ENCODE measurements at places on chromosomes 16 and 17. TPM values are rescaled to one million over a fixed set of nuclear protein-coding genes. Genes with fewer than 3 reads are reported as not detected.
A peak's percentile ranks its signal among the peaks of the same experiment; 100 is the strongest.

SYNGR3 gene
- total RNA-seq = 2.5 TPM

GRCh38 chr17:47850692-47851573, at the start of gene SP6:
Gene SP6, minus strand, starts transcription at chr17:47851163. Its CDS starts 2,734 bp downstream, at chr17:47848429.
- peak within 1 kb of the TSS; percentile 64 for H3K27ac ChIP-seq
- no peaks in the 10 kb centered on the region for H3K36me3 ChIP-seq
- no peak for DNase-seq
- peaks cover 9% of the 10 kb centered on the region for H3K4me1 ChIP-seq
- H3K4me3 ChIP-seq = peak within 1 kb of the TSS; percentile 91

DNA sequence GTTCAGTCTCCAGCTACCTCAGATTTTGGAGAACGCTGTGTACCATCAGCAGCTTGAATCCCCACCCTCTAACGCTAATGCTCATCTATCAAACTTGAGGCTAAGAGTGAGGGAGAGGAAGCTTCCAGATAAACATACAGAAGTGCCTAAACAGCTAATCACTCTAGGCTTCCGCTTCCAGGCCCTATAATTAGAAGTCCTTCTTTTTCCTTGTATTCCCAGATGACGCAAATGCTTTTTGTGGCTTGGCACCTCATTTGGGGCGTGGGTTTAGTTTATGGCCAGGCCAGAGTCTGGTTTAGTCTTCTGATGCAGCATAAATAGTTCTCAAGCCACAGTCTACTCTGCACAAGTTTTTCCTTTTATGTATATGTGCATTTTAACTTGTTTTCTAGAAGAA, 263.4 kb downstream of the BCAS3 start:
- H3K36me3 ChIP-seq = no peaks in the 10 kb centered on the region
- no peak overlapping the region for H3K27ac ChIP-seq
- H3K4me3 ChIP-seq = no peak overlapping the region
- DNase-seq = no peak
- H3K27me3 ChIP-seq = no peaks in the 10 kb centered on the region
- no peaks in the 10 kb centered on the region for H3K4me1 ChIP-seq

DNA sequence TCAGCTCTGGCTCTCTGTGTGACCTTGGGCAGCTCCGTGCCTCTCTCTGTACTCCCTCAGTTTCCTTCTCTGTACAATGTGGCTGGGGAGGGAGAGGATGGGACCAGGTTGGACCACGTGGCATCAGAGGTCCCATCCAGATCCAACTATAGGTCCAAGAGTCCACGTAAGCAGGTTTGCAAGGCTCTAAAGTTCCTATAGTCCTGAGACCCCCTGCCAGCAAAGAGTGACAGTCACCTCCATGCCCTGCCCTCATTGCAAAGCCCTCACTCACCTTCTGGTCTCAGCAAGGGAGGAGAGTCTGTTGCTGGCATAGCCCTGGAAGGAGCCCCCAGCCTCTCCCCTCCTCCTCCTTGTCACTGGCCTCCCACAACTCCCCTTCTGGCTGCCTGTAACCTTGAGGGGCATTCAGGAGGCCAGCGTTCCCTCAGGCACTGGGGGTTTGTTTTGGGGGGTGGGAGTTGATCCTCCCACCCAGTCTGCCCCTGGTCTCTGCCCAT, 6.1 kb upstream of the DRC7 start:
- H3K4me3 ChIP-seq = no peak overlapping the region
- no peak for DNase-seq
- no peak overlapping the region for H3K27ac ChIP-seq
- H3K36me3 ChIP-seq = no peaks in the 10 kb centered on the region
- H3K27me3 ChIP-seq = no peaks in the 10 kb centered on the region

DNA sequence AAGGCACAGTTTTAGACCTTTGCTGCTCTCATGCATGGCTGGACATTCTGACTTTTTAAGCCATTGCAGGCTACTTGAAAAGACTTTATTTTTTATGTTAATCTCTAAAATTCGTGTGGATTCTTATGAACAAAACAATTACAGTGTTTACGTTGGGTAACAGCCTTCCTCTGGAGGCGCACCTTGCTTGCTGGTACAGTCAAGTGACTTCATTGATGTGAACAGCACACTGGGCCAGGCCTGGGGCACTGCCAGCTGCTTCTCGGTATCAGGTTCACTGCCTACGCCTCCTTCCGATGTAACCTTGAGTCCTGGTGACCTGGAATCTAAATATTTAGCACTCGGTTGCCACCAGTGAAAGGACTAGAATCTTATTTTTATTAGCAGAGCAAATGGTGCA, 27.8 kb downstream of the MARCHF10 start:
- H3K27ac ChIP-seq = no peak overlapping the region
- H3K4me1 ChIP-seq = peaks cover 16% of the 10 kb centered on the region
- H3K27me3 ChIP-seq = peaks cover 11% of the 10 kb centered on the region
- H3K4me3 ChIP-seq = no peak overlapping the region
- DNase-seq = peak; percentile 18
- H3K36me3 ChIP-seq = no peaks in the 10 kb centered on the region

- DNase-seq = peak; percentile 89
- H3K4me1 ChIP-seq = peaks cover 20% of the 10 kb centered on the region
- H3K27me3 ChIP-seq = no peaks in the 10 kb centered on the region
- peaks cover 3% of the 10 kb centered on the region for H3K36me3 ChIP-seq
These were observed 24.4 kb downstream of the SREBF1 start for GRCh38 chr17:17812211-17813054.

GRCh38 chr17:53141280-53141679, 681.4 kb upstream of the KIF2B start:
- no peak overlapping the region for H3K27ac ChIP-seq
- H3K4me3 ChIP-seq = no peak overlapping the region
- peaks cover 10% of the 10 kb centered on the region for H3K4me1 ChIP-seq
- H3K27me3 ChIP-seq = no peaks in the 10 kb centered on the region

DNA sequence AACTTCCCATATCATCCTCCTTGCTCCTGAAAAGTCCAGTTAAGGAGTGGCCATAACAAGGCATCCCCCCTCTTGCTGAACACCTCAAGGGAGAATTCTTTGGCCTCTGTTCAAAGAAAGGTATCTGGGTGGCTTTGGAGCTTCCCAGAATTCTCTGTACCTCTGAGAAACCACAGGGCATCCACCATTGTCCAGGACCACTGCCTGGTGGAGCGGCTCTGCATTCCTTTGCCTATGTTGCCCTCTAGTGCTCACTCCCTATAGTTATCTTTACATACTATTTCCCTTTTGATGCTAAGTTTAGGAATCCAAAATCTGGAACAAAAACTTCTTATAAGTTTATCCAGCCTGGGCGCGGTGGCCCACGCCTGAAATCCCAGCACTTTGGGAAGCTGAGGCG, 30.3 kb downstream of the CHD9NB start:
- no peak for DNase-seq
- H3K4me3 ChIP-seq = no peak overlapping the region
- no peaks in the 10 kb centered on the region for H3K4me1 ChIP-seq
- no peaks in the 10 kb centered on the region for H3K36me3 ChIP-seq
- H3K27ac ChIP-seq = no peak overlapping the region

GRCh38 chr16:72935896-72936295, 112.0 kb downstream of the ZFHX3 start:
- H3K4me3 ChIP-seq = no peak overlapping the region
- H3K27me3 ChIP-seq = no peaks in the 10 kb centered on the region
- DNase-seq = no peak
- peaks cover 70% of the 10 kb centered on the region for H3K4me1 ChIP-seq
- H3K27ac ChIP-seq = no peak overlapping the region
- H3K36me3 ChIP-seq = peaks cover 20% of the 10 kb centered on the region

TP53TG3B gene
- not detected for total RNA-seq

RTN4RL1 gene
- total RNA-seq = 1.7 TPM

GRCh38 chr17:78884876-78885667, 17.9 kb downstream of the CEP295NL start:
- no peaks in the 10 kb centered on the region for H3K27me3 ChIP-seq
- DNase-seq = no peak
- H3K36me3 ChIP-seq = peaks cover 17% of the 10 kb centered on the region
- peak overlapping the region; percentile 36 for H3K4me3 ChIP-seq

DNA sequence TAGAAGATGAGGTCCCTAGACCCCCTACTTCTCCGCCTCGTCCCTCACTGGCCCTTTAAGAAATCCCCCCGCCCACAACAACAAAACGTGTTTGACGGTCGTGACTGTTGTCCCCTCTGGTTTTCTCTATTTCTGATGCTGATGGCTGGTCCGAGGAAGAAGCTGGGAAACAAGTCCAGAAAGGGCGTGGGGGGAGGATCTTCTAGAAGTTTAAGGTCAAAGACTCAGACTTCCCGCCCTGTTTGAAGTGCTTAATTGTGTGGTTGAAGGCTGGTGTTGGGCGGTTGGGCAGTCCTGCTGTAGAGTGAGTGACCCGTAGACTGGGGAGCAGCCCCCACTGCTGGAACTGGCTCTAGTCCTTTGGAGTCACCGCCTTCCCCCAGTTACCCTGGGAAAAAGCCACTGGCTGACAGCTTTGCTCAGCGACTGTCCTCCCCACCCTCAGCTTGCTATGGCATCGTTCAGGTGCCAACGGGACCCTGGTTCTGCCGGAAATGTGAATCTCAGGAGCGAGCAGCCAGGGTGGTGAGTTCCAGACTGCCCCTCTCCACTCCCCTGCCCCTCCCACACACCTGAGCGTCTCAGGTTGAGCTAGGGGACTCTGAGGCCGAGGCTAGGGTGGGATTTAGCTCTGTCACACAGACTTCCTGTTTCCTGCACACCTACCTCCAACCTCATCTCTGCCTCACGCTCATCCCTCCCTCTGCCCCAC, 1.6 kb downstream of the MLLT6 start:
- DNase-seq = no peak
- H3K4me3 ChIP-seq = peak overlapping the region; percentile 92
- H3K36me3 ChIP-seq = peaks cover 10% of the 10 kb centered on the region
- peaks cover 10% of the 10 kb centered on the region for H3K27me3 ChIP-seq
- peak overlapping the region; percentile 87 for H3K27ac ChIP-seq

GRCh38 chr16:525520-526180, 1.9 kb upstream of the CAPN15 start:
- H3K27ac ChIP-seq = peak overlapping the region; percentile 95
- H3K4me3 ChIP-seq = peak overlapping the region; percentile 80
- H3K36me3 ChIP-seq = no peaks in the 10 kb centered on the region

DNA sequence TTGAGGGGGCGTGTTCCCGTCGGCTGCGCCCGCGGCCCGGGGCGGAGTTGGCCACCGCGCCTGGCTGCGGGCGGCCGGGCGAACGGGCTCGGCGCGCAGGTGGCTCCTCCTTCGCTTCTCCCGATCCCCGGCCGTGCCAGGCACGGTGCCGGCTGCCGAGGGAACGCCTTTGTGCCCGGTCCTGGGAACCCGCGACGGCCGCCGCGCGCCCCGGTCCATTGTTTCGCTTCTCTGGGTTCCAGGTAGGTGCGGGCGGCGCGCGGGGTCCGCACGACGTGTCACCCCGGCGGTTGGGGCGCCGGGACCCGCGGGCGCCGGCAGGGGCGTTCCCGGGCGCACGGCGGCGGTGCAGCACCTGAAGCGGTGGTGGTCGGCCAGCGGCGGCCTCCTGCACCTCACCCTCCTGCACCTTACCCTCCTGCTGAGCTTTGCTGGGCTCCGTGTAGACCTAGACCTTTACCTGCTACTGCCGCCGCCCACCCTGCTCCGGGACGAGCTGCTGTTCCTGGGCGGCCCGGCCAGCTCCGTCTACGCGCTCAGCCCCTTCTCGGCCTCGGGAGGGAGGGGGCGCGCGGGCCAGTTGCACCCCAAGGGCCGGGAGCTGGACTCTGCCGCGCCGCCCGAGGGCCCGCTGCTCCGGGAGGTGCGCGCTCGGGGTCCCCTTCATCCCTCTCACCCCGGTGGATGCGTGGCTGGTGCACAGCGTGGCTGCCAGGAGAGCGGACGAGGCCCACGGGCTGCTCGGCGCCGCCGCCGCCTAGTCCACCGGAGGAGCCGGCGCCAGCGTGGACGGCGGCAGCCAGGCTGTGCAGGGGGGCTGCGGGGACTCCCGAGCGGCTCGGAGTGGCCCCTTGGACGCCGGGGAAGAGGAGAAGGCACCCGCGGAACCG, 99.9 kb downstream of the EFCAB13 start:
- H3K4me3 ChIP-seq = peak overlapping the region; percentile 82
- peaks cover 26% of the 10 kb centered on the region for H3K36me3 ChIP-seq
- no peak overlapping the region for H3K27ac ChIP-seq
- peaks cover 25% of the 10 kb centered on the region for H3K27me3 ChIP-seq

DNAH9 gene
- 6.2 TPM for total RNA-seq

DNA sequence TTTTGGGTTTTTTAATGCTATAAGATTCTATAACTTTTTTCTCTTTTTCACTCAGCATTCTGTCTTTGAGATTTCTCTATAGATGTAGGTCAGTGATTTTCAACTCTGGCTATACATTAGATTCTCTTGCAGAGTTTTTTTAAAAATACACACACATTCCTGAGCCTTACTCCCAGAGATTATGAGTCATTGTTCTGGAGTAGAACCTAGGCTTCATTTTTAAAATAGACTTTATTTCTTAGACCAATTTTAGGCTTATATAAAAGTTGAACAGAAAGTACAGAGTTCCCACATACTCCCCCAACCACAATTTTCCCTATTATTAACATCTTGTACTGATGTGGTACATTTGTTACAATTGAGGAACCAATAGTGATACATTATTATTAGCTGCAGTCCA, 63.3 kb downstream of the CYB561 start:
- peaks cover 23% of the 10 kb centered on the region for H3K36me3 ChIP-seq
- H3K4me3 ChIP-seq = no peak overlapping the region
- H3K27me3 ChIP-seq = no peaks in the 10 kb centered on the region

MEOX1 gene
- total RNA-seq = 17.2 TPM

GRCh38 chr16:4184038-4184702, 57.7 kb downstream of the SRL start:
- H3K27me3 ChIP-seq = peaks cover 11% of the 10 kb centered on the region
- H3K27ac ChIP-seq = peak overlapping the region; percentile 87
- no peak for DNase-seq
- H3K4me1 ChIP-seq = peaks cover 16% of the 10 kb centered on the region
- H3K36me3 ChIP-seq = no peaks in the 10 kb centered on the region

HSD17B2 gene
- 17.8 TPM for total RNA-seq

DNA sequence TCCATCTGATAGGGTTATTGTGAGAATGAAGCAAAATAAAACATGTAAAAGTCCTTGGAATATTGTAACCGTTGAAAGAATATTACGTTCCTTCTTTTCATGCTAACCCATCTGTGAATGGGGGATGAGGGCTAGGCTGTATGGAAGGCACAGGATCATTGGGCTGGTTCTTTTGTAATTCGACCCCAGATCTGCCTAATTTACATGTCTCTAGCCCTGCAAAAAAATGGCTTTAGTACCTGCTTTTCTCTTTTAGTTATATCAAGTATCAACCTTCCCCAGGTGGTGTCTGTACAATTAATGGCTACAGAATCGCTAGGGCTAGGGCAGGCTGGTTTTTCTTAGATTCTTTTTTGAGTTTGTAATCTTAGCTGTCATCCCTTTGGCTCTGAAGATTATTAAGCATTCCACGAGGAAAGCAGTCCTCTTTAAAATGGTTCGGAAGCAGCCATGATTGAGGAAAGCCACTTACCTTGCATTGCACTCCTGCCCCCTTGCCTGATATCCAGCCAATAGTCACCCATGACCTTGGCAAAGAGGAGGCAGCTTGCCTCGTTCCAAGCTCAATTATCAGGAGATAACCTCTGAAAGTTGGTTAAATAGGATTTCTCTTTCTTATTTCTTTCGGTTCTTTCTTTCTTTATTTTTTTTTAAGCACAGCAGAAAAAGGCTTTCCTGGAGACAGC, 153.9 kb upstream of the ZKSCAN2 start:
- no peak overlapping the region for H3K27ac ChIP-seq
- DNase-seq = no peak
- H3K36me3 ChIP-seq = no peaks in the 10 kb centered on the region
- no peaks in the 10 kb centered on the region for H3K27me3 ChIP-seq
- no peak overlapping the region for H3K4me3 ChIP-seq
- peaks cover 4% of the 10 kb centered on the region for H3K4me1 ChIP-seq

- H3K27me3 ChIP-seq = peaks cover 7% of the 10 kb centered on the region
- H3K4me3 ChIP-seq = peak overlapping the region; percentile 63
These were observed 2.6 kb downstream of the CACNA1H start for GRCh38 chr16:1155353-1156054.
